ENCODE measurements at places on chromosomes 7 and 10.

DNA sequence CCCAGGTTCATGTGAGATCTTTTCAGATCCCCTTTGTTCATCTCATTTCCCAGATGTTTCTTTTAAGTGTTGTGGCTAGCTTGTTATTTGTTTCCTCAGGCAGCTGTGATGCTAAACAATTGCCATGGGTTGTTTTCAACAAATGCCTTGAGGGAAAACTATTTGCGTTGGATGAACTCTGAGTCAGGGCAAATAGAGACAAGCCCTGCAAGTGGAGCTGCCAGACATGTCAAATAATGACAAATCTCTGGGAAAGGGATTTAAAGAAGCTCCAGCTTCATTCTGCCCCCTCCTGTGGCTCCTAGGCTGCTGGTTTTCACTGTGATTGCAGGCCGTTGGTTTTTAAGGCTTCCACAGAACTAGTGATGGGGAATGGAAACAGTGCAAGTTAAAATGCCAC lies 272.4 kb upstream of the SP8 start:
- DNase-seq: no peak

- no peak for DNase-seq
Measured at GRCh38 chr7:48053736-48054135, 18.4 kb downstream of the C7orf57 start.

- no peak for DNase-seq
Measured at GRCh38 chr10:115760131-115760530, 512.9 kb downstream of the GFRA1 start.

DNA sequence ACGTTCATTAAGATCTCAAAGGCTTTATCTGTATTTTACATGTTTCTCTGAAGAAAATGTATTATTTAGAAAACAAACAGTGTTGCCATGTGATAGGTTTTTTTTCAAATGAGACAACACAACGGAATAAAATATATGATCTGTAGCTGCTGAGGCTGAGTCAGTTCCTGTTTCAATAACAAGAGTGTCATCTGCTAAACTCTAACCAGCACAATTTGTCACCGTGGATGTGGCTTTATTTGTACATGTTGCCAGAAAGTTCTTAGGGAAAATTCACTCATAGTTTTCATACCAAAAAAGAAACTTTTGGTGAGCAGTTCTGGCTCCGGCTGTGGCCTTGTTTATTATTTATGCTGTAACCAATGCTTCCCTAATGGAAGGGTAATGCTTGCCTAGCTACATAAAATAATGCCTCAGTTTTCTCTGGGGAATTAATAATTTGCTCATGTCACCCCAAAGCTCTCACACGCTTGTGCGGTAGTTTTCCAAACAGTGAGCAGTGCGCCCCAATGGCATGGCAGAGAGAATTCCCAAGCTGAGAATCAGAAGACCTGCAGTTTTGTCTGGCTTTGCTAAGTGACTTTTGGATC lies 20.3 kb upstream of the KLF6 start:
- DNase-seq: no peak

DNA sequence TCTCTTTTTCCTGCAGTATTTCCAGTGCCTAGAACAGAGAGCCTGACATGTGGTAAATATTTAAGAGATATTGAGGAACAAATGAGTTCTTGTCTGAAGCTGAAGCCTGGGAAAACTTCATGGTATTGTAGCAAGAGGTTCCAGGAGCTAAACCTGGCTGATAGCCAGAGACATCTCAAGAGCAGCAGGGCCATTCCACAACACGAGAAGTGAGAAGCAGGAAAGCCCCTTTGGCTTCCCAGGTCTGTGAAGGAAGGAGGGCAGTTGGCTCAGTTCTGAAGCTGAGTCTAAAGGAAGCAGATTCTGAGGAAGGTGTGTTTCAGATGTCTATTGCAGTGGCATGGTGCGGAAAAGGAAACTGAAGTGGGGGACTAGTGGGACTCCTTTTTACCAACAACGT lies 63.8 kb upstream of the FAM204A start:
- DNase-seq: no peak

GRCh38 chr10:35699848-35700486 lies 57.9 kb upstream of the FZD8 start:
- no peak for DNase-seq
